NCI-H2081 (cell line): ENCODE measurements at places on chromosomes 7 and 10.

GRCh38 chr10:43236176-43236850 is 30.6 kb downstream of the RASGEF1A start:
- DNase-seq = no peak

DNA sequence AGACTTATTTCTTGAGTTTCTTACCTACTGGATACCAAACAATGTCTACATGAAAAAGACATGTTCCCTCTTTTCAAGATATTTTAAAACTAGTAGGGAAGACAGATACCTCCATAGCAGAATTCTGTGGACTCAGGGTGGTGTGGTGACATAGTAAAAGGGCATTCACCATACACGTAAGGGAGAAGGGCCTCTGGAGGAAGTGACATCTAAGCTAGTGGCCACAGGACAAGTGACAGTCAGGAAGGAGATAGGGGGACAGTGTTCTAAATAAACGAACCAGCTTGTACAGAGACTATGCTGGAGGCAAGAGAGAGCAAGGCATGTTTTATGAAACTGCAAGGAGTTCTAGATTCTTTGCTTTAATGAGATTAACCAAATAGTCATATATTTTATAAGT is 321.7 kb upstream of the LRGUK start:
- no peak for DNase-seq

GRCh38 chr7:138228769-138229168 is 152.5 kb downstream of the AKR1D1 start:
- no peak for DNase-seq

GRCh38 chr7:112500619-112501018 is 19.8 kb downstream of the LSMEM1 start:
- no peak for DNase-seq

DNA sequence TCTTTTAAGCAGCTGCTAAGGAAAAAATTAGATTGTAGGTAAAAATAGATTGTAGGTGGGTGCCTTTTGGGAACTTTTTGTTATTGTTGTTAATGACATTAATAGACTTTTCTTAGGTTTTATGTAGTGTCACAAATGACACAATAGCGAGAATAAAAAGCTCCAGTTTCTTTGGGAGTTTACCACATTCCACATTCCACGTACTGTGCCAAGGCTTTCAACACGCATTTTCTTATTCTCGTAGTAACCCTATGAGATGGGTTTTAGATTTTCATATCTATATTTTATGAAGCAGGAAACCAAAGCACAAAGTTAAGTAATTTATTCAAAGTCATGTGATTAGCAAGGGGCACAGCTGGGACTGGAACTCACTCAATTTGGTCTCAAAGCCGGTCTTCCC is 103.8 kb downstream of the XRCC2 start:
- no peak for DNase-seq

GRCh38 chr7:26370011-26370410 is 78.3 kb downstream of the SNX10 start:
- DNase-seq = peak; percentile 41

- DNase-seq = no peak
Observed at GRCh38 chr7:1120791-1121190, 32.9 kb downstream of the GPER1 start.

DNA sequence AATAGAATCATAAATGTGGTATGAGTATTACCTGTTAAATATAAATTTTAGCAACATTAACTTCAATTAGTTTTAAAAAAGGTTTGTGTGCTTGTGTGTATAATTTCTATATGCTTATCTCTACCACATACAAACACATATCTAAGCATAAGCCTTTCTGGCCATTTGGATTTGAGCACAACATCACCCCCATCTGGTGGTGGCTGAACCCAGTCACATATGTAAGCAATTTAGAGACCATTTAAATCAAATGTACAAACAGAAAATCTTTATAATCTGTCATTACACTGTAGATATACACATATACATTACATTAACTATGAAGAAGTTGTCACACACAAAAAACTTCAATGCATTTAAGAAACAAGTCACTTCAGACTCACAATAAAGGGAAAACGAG is 31.7 kb downstream of the GPR22 start:
- peak; percentile 21 for DNase-seq

DNA sequence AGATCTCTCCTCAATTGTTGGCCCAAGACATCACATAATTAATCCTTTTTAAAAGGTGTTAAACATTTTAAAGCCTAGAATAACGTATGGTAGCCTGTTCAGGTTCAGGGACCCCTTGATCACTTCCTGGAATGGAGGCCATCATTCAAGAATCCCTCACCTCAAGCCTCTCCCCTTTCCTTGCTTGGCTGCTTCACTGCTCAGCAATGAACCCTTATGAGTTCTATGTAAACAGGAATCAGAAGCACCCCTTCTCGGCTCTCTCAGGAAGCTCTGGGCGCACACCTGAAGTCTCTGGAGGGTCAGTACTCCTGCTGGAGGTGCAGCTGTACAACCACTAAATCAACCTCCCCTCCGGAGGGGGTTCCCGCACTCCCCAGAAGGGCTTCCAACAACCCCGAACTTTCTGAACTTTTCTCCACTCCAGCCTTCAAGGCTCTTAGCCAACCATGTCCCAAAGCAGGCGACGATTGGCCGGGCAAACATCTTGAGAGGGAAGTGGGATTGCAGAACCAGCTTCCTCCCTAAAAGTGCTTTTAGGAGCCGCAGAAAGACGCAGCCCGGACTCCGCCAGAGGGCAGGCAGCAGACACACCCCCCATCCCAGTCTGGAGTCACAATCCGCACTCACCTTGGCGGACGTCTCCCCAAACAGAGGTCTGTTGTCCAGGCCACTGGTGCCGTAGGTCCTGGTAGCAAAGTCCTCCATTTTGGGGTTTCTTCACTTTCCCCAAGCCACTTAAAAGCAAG is 562 bp downstream of the TMEM243 start:
- no peak for DNase-seq

DNA sequence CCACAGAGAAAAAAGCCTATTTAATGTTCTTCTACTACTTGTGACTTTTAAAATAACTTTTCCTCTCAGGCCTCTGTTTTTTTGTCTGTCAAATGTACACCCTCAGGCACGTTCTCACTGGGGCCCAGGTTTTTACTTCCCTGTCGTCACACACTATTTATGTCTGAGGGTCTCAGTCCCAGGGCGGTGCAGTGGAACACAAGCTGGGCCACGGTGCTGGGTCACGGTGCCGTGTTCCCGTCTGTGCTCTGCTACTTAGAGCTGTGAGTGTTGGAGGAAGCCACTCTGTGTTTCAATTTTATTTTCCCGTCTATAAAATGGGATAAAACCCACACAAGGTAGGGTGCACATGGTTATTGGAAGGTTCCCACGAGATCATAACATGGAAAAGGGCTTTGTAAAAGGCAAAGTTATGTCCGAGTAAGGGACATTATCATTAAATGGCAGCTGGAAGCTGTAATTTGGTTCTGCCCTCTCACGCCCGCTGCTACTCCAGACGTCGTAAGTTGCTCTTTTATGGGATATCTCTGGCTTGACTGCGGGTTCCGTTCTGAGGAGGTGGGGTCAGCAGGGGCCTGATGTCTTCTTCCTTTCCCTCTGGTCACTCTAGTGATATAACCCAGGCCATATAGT is 25.2 kb downstream of the ZNF775 start:
- DNase-seq = no peak

DNA sequence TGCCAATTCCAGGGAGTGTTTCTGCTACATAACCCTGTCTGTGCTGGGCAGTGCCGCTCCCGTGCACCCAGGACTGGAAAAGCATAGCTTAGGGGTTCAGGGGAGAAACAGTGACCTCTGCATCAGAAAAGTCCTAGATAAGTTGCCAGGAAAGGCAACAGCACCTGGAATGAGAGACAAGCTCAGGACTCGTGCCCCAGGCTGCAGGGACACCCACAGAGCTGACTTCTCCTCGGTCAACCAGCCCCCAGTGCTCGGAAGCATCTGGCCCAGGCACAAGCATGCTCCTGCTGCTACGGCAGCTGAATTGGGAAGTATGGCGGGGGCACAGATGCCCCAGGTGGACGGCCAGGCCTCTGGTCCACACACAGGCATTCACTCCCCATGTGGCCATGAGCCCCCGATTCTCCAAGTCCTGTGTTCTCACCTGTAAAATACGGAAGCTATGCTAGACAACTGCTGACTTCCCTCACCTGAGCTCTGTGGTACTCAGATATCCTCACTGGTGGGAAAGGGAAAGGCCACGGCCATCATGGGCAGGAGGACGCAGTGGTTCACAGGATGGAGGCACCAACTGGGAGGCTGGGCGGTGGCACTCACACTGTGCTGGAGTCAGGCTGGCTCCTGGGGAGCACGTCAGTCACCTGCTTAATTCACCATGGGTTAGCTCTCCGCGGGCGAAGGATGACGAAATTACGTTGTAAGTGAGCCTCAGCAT is 220.5 kb downstream of the PTPRN2 start:
- DNase-seq = no peak

GRCh38 chr10:44993226-44993921 is 7.3 kb upstream of the ZNF22 start:
- no peak for DNase-seq

DNA sequence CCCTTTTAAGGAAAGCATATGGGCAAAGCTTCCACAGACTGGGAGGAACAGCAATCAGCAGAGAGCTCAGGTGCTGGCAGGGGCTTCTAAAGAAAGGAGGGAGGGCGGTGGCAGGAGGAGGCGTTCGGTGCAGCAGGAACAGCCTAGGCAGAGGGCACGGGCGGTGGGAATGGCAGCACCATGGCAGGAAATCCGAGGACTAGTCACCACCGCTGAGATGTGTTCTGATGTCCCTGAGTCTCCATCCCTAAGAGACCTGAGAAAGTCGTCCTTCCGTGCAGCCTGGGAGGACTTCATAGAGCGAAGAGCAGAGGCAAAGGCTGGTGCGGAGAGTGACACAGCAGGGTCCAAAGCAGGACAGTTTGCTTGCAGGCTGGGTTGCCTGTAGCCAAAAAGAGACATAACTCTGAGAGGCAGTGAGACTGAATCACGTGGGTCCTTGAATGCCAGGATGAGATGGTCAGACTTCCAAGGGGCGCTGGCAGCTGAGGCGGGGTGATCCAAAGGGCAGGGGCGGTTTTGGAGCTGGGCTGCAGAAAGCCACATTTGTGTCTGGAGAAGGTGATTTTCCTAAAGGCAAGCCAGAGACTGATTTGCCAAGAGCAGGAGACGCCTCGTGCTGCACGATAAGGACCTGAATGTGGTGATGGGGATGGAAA is 35.8 kb upstream of the GRID1 start:
- no peak for DNase-seq

DNA sequence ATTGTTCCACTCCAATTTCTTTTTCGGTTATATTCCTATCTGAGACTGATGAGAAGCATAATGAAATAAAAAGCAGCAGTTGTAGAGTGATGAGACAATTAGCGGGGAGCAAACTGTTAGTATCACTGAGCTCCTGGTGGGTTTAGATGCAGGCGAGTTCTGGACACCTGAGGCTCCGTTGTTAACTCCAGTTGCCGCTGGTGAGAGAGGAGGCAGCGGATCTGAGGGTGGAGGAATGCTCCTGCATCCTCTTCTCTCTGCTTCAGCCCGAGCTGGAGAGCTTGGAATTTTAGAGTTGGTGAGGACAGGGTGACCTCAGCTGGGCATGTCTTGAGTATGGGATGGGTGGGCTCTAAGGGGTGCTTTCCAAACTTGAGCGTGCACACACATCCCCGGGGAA is 31.4 kb downstream of the LRMDA start:
- no peak for DNase-seq

GRCh38 chr7:143497008-143497795 is 19.5 kb downstream of the TAS2R41 start:
- no peak for DNase-seq

DNA sequence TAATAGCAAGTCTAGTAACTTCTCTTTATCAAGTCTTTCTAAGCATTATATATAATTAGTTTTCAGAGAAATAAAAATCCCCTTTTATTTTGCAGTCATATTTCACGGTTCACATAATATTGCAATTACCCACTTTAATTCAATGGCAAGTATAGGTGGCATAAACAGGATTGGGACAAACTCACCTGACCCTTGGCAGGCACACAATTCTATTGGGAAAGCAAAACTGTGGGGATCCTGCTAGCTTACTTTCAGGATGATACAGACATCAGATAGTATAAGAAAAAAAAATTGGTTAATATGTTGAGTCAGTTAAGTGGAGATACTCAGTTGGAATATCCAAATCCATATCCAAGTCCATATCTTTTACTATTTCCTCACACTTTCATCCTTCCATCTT is 294.8 kb downstream of the SNX13 start:
- DNase-seq = no peak

DNA sequence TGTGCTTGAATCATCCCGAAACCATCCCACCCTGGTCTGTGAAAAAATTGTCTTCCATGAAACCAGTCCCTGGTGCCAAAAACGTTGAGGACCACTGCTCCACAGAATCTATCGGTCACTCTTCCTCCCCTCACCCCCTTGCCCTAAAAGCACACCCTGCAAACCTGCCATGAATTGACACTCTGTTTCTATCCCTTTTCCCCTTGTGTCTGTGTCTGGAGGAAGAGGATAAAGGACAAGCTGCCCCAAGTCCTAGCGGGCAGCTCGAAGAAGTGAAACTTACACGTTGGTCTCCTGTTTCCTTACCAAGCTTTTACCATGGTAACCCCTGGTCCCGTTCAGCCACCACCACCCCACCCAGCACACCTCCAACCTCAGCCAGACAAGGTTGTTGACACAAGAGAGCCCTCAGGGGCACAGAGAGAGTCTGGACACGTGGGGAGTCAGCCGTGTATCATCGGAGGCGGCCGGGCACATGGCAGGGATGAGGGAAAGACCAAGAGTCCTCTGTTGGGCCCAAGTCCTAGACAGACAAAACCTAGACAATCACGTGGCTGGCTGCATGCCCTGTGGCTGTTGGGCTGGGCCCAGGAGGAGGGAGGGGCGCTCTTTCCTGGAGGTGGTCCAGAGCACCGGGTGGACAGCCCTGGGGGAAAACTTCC is 784 bp upstream of the SERPINE1 start:
- no peak for DNase-seq

DNA sequence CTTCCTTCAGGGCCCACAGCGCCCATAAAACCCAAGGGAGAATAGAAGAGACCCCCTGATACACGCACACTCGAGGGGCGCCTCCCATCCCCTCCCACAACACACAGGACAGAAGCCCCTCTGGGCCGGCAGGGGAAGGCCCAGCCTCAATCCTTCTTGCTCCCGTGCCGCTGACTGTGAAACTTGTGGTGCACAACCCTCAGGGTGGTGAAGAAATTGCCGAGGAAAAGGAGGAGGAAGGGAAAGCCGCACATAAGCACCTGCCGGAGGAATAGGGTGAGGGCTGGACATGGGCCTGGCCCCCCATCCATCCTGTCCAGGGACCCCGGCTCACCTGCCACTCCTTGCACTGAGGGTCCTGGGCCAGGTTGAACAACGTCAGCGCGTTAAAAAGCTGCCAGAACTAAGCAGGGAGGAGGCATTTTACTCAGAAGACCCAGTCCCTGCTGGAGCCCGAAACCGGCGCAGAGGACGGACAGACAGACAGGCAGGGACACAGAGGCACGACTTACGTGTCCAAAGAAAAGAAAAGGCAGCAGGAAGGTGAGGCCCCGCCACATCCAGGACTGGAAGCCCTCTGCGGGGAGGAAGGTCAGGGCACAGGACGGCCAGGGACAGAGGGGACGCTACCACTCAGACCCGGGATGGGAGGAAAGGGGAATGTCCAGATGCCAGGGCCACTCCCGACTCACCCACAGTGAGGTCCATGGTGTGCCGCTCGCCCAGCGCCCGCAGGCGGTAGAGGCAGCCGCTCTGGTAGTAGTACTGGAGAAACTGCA is 7.2 kb downstream of the TMEM120A start:
- DNase-seq = no peak

- DNase-seq = no peak
Observed at GRCh38 chr7:122261016-122261415, 43.5 kb downstream of the FEZF1 start.
